ENCODE measurements at places on chromosomes 1 and 21.

GRCh38 chr1:234656944-234657654 lies 47.1 kb upstream of the IRF2BP2 start:
- peak; percentile 40 for DNase-seq

DNA sequence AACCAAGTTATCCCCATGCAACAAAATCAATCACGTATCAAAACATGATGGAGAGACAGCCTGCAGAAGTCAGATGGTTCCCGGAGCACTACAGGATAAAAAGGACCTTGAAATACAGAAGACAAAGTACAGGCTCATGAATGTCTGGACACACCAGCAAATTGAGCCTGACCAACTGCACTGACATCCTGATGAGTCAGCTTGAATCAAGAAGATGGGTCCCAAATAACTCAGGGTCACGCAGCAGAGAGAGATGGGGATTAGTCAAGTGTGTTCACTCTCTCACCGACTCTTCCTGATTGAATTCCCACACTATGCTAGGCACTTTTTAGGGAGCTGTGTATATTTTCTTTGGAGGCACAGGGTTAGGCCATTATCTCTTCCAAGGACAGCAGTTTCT lies 71.1 kb upstream of the DIRAS3 start:
- peak; percentile 43 for DNase-seq

GRCh38 chr1:36570006-36570405 lies 87.3 kb upstream of the CSF3R start:
- no peak for DNase-seq

GRCh38 chr1:171367436-171367835 lies 53.5 kb downstream of the FMO4 start:
- DNase-seq = no peak

GRCh38 chr1:50796272-50796671 lies 163.8 kb downstream of the FAF1 start:
- DNase-seq = no peak

- no peak for DNase-seq
Observed at GRCh38 chr1:59919746-59920145, 6.8 kb downstream of the CYP2J2 start.

GRCh38 chr1:114496089-114496488 lies 14.9 kb downstream of the TRIM33 start:
- no peak for DNase-seq

DNA sequence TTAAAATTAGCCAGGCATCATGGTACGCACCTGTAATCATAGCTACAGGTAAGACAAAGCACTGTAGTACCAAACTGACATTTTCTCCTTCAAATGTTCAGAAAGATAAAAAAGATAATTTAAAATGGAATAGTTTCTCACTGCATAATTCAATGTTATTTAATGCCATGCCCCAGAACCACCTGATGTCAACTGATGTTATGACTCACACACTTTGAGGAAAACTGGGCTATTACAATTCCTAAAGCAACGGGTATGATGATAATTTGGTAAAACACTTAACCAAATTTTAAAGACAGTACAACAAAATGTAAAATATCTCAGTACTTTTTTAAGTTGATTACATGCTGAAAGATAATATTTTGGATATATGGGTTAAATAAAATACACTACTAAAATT lies 22.9 kb upstream of the PLEKHO1 start:
- no peak for DNase-seq

- no peak for DNase-seq
Observed at GRCh38 chr21:33273044-33273443, 6.9 kb downstream of the IL10RB start.

DNA sequence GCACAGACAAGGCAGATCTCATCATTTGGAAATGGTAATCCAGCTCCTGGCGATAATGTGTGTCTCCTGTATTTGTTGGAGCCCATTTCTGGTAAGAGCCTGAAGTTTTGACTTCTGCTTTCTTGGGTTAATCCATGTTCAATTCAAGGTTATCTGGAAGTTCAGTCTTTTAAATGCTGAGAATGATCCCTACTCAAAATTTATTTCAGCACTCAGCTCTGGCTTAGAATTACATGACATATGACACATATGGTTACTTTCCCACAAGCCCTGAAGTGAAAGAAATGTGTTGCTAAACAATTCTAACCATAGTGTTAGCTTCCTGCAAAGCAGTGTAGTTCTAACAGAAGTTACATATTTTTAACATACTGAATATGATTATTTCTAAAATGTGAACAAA lies 2.7 kb downstream of the PTGFR start:
- no peak for DNase-seq

DNA sequence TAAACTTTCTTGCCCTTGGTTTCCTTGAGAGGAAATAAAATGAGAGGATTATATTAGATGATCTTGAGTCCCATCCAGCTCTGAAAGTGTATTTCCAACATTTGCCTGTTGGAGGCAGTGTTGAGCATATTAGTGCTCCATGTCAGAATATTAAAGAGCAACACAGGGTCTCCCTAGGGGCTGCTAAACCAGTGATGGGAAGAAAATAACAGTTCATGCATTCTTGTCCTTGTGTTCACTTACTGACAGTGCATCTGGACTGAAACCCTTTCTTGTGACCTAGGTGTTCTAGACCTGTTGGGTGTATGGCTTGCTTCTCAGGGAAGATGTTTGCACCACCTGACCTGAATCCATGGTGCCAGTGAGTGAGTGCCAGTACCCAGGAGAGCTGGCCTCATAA lies 124.7 kb upstream of the KIAA0040 start:
- no peak for DNase-seq

- DNase-seq = no peak
Observed at GRCh38 chr1:218874313-218874712, 299.4 kb upstream of the LYPLAL1 start.

DNA sequence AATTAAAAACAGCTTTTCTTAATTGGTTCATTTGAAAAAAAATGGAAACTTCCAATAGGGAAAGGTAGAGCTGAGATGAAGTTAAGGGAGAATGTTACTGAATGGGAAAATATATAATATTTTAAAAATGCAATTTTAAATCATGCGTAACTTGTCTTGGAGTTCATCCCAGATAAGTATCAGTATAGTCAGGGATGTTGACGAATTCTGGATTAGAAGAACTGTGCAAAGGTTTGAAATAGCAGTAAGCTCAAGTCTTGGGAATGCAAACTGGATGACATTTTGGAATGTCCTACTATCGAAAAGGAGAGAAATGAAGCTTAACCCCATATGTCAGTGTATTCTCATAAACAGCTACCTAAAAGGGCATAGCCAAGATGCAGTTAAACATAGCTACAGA lies 4.0 kb upstream of the ST6GALNAC3 start:
- no peak for DNase-seq

DNA sequence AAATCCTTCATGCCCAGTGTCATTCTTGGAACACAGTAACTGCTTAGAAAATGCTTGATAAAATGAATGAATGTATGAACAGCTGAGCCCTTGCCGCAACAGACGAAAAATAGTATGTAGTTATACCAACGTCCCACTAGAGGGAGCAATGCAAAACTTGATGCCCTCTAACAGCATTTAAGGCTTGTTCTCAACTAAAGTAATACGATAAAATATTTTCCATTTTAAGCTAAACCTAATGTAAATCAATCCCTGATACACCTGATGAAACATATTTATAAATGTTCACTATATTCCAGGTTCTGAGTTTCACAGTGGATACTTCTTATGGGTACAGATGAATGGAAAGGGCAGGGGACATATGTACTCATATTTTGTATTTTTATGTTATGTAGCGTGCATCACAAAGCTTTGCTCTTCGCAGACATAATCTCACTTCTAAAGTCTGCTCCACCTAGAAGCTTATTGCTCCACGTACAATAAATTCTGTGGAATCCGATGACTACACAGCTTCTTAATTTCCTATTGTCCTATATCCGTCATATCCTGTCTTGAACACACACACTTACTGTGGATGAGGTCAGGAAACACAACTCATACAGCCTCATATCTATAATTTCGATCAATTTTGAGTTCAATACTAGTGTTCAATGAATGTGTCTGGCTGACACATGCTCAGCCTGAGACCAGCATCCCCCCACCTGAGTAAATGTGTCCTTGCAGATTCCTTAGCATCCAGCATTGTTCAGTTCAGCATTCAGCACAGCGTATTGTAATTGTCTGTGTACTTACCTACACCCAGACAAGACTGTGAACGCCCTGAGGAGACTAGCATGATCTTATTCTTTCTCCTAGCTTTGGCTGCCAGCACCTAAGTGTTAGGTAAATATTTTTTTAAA lies 4.4 kb upstream of the UTP25 start:
- peak; percentile 82 for DNase-seq

DNA sequence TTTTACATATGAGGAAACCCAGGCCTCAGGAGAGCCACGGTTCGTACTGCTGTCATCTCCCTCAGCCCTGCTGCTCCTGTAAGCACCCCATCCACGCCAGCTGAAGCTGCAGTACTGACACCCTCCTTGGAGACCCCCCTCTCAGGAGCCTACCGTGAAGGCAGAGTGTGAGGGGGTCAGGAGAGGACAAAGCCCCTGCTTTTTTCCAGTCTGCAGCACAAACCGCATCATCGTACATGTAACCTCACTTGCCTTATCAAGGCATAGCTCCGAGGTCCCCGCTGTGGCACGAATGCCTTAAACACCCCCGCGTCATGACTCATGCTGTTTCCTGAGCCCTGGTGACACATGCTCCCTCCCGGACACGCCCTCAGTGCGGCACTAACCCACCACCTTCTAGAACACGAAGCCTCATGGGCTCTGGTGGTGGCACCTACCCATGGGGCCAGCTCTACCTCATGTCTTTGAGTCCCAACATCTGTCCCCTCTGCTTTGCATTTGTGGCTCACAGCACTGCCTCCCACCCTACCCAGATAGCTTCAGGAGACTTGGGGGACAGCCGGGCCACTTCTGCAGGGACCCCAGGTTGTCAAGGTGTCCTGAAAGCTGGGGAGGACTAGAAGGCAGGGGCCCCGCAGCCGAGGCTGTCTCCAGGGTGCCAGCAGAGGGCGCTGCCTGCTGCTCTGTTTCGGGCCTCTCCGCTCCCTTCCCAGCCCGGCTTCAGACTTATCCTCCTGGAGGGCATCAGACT lies 4.9 kb downstream of the SH3BGRL3 start:
- DNase-seq = peak; percentile 95

GRCh38 chr1:68442822-68443556 lies 6.8 kb downstream of the RPE65 start:
- DNase-seq = peak; percentile 67

- no peak for DNase-seq
Observed at GRCh38 chr1:44532567-44532944, 127.5 kb downstream of the RNF220 start.

GRCh38 chr1:164613176-164613575 lies 54.2 kb downstream of the PBX1 start:
- DNase-seq = no peak

- DNase-seq = no peak
Observed at GRCh38 chr1:62487956-62488355, 51.1 kb downstream of the USP1 start.

- DNase-seq = no peak
Observed at GRCh38 chr21:35528116-35529042, 479.3 kb upstream of the RUNX1 start.

GRCh38 chr1:113401728-113402127 lies 11.4 kb downstream of the MAGI3 start:
- DNase-seq = no peak

DNA sequence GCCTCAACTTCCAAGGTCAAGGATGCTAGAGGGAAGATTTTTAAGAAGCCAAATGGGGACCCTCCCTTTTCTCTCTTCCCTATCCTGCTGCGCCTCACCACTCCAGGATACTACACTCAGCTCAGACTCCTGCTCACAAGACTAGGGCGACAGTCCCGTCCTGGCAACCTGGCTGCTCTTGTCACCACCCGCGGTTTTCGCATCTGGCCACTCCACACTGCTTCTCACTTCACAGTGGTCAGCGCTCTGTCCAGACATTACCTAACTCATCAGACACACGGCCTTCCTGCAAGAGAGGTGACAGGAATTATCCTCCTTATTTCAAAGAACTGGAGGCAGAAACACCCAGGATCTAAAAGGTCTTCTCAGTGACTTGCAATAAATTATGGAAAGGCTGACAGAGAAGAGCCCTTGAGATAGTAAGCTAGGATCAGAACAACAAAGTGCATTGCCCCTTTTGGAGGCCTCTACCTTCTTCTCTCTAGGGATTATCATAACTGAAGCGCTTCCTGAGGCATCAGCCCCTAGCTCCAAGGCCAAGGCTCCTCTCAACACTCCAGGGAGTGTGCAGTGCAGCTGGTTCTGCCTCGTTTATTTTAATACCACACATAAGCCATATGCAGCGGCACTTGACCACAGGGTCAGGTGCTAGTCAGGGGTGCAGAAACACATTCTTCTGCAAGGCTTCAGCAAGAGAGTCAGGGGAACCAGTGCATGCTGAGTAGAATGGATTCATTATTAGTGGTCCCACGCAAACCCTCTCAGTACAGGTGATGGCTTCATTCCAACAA lies 41.9 kb downstream of the ASTN1 start:
- peak; percentile 63 for DNase-seq

- no peak for DNase-seq
Observed at GRCh38 chr1:52670604-52671003, 27.5 kb downstream of the COA7 start.

- DNase-seq = no peak
Observed at GRCh38 chr1:181102841-181103240, 14.3 kb downstream of the IER5 start.

DNA sequence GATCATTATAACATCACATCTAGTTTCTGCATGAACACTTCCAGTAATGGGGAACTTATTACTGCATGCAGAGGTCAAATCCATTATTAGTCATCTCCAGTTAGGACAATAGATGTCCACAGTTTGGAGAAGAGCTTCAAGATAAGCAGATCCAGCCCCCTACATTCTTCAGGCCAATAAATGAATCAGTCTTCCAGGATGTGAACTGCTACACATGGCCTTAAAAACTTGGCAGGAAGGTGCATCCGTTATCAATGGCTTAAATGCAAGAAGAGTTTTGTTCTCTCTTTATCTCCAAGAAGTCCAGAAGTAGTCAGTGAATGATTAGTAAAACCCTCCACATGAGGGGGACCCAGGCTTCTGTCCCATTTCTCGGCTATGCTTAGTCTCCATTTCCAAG lies 70.8 kb downstream of the DMRTA2 start:
- no peak for DNase-seq

DNA sequence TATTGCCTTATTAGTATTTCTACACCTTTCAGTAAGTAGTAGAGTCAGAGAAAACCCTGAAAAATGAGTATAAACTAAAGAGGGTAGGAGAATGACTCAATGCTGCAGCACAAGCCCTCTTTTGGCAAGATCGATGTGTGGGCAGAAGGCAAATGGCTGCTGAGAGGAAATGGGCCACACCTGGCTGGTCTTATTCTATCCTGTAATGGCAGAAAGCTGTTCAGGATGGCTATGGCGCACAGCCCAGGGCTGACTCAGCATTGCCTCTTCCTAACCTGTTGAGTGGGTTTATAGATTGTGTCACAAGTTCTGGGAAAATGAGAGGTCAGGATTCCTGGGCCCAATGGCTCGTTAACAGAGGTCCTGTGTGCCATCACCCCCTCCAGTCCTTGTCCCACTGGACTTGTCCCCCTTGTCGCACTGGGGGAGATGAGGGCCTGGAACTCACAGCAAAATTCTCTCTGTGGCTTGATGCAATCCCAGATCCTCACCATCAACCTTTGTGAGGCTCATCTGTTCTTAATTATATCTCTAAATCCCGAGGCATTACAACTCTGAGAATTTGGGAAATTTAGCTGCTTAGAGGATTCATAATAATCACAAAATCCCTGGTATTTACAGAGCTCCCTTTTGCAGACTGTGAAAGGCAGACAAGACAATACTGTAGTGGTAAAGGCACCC lies 13.2 kb downstream of the HMGB4 start:
- no peak for DNase-seq

All from myocyte (in vitro differentiated cells).